ENCODE measurements at places on chromosomes 6 and 20. TPM values are rescaled to one million over a fixed set of nuclear protein-coding genes. Genes with fewer than 3 reads are reported as not detected.
A peak's percentile ranks its signal among the peaks of the same experiment; 100 is the strongest.

The DDO gene
- total RNA-seq: not detected

The PLA2G7 gene
- total RNA-seq: not detected

The DNMT3B gene
- 1.1 TPM for total RNA-seq

The MICB gene
- 32.8 TPM for total RNA-seq

The FRMD1 gene
- not detected for total RNA-seq

DNA sequence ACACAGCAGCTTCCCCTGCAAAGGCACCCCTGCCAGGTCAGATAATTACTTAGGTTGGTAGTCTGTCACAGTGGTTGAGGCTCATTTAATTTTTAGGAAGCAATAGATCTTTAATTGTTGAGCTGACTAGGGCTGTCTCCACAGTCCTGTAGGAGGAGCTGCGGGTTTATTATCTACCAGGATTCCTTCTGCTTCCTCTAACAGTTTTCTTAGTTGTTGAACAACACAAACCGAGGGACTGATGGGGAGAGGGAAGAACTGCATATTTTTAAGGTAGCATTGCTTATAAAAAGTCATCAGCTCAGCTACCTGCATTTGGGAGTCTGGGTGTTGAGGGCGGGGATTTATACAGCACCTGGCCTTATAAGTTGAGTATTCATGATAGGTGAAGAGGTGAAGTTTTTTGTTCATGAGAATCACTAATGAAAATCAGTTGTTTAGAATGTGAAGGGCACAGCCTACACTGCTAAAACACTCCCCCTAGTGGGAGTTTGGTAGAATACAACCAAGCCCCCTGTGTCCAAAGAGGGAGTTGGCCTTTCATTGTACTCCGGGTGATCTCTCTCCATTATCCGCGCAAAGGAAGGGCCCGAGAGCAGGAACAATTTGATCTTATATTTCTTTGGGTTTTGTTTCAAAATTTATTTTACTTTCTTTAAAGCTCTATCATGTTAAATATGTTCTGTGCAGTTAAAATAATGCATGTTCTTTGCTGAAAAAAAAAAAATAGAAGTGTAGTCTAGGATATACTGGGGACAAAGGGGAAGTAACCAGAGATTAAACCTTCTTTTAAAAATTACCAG lies 69.6 kb downstream of the SSR1 start:
- DNase-seq: peak; percentile 88

DNA sequence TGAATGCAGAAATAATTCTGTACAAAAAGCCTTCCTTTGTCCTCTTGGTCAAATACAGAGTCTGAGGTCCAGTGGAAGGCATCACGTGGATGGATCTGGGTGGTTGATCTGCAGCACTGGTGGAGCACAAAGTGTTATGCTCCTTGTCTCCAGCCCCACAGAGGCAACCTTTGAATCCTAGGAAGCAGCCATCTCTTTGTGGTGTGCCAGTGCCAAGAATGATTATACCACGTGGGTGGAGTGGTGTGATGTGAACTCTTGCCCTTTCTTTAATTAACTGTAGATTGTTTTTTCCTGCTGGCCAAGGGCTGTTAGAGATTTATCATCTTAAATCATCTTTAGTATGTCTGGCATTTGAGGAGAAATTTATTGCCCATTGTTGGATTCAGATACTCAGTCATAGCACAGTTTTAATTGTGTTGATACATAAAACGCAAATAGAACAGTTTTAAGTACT lies 31.1 kb downstream of the NCOA7 start:
- peak; percentile 51 for DNase-seq

DNA sequence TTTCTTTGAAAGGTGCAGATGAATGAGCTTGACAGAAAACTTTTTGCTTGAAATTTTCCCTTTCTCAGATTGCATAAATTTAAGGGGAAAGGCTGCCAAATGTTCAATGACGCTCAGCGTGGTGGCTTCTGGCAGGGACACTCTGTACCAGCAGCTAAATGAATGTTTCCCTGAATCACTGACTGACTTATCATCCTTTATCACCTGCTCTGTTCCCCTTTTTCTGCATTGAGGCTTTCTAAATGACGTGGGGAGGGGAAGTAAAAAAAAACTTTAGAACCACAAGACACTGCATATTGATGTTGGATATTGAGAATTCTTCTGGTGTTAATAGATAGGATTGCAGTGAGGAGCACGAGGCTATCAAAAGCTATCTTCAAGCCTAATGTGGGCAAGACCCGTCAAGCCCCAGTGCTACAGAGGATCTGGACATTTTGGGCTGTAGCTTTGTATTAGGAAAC lies 46.9 kb upstream of the ENPP5 start:
- no peak for DNase-seq

GRCh38 chr20:24701027-24701426 lies 231.6 kb downstream of the SYNDIG1 start:
- no peak for DNase-seq

- DNase-seq: no peak
Measured at GRCh38 chr6:32223258-32224235, at the start of gene NOTCH4. NOTCH4 (minus strand) TSS chr6:32224067; CDS start chr6:32223928, 139 bp downstream.

DNA sequence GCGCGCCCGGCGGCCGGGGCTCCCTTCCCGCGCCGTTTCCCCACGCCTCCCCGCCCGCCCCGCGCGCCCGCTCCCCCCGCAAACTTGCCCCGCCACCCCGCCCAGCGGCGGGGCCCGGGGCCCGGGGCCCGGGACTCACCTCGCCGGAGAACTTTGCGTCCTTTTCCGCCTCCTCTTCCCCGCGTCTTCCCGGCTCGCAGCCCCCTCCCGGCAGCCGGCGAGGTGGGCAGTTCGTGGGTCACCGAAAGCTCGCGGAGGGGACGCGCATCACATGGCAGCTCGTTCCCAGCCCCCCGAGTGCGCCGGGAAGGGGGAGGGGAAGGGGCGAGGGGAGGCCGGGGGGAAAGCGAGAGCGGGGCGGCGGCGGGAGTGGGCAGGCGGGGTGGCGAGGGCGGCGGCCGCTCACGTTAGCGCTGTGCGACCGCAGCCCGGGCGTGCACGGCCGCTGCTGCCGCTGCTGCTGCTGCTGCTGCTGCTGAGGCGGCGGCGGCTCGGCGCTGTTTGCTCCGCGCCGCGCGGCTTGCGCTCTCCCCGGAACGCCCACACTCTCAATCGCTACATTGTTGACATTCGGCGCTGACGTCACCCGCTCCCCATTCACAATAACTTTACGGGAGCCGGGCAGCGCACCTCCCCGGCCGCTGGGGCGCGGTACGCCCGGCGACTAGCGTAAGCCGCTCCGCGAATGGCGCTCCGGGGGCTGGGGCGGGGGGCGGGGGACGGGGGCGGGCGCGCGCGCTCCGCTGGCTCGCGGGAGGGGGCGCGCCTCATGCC lies at the start of gene BACH2:
TSS of gene BACH2 (minus strand) at position 503 of the 774 bp plus-strand sequence. CDS start 287,999 bp downstream, outside the sequence.
- DNase-seq: peak; percentile 97

DNA sequence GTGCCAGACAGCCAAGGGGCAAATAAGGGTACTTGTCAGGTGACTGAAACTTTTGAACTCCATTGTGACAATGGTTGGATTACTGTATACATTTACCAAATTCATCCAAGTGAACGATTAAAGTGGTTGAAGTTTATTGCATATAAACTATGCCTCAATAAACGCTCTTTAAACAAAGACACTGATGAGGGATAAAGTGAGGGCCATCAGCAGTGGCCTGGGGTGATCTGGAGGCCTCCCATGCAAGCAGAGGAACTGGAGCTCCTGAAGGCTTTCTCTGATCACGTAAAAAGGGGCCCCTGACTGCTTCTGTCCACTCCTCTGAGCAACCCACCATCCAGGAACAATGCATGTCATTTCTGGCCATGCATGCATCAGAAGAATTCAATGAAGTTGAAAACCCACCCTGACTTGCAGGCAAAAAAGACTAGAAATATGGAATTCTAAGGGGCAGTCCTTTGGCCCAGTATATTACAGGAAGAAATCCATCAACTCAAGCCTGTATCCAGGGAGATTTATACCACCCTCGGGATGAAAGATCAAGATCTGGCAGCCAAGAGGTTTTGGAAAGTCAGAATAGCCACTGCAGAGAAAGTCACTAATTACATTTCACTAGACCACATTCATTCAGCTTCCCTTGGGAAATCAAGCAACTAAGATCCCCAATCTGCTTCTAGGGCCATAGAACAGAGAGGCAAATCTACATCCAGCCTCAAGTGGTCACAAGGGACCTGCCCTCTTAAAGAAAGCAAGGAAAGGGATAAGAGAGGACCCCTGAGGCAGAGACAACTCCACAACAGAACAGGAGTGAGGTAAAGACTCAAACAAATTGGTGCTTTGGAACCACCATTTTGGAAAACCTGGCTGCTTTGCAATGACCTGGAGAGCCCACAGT lies 31.7 kb upstream of the RAB22A start:
- peak; percentile 37 for DNase-seq

- no peak for DNase-seq
Measured at GRCh38 chr20:36579996-36580545, 6.7 kb downstream of the TGIF2 start.

- no peak for DNase-seq
Measured at GRCh38 chr20:40802886-40803285, 113.8 kb upstream of the MAFB start.

DNA sequence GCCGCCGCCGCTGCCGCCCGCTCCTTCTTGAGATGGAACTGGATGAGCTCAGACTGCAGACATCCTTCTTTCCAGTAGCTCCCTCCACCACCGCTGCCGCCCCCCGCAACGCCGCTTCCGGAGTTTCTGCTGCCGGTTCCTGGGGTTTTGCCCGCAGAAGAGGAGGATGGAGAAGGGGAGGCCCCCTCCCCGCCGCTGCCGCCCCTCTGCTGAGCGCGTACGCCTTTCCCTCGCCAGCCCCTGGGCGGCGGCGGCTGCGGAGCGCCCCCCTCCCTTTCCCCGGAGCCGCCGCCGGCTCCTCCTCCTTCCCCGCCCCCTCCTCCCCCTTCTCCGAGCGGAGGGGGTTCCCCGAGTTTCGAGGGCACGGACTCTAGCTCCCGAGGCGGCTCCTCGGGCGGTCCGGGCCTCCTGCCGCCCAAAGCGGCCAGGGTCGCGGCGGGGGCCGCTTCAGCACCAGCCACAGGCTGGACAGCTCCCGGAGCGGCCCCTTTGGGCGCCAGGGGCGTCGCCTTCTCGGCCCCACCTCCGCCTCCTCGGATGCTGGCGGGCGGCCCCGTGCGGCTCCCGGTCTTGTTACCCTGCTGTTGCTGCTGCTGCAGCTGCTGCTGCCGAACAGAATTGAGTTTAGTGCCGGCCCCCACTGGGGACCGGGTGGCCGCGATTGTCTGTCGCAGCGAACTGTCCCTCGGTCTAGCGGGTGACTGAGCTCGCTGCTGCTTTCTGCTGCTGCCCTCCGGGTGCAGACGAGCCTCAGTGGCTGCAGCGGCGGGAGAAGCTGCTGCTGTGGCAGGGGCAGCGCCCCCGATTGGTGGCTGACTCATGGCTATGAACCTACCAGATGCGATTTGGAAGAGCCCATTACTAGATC lies 3.1 kb downstream of the MTCL3 start:
- DNase-seq: peak; percentile 93

DNA sequence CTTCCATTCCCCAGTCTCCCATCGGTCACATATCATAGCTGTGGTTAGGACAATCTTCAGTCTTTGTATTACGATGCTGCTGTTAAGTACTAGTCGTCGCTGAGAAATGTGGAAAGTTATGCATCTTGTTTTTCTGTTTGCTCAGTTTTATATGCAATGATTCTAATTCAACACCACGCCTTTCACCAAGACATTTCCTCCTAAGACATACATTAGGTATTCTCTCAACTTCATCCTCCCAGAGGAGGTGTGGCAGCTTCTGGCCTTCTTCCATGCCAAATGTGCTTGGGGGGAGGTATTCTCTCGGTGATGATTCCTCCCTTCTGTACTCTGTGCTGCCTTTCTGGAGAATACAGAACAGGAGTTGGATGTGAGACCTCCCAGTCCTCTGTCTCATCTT lies 66.1 kb downstream of the B4GALT5 start:
- no peak for DNase-seq

DNA sequence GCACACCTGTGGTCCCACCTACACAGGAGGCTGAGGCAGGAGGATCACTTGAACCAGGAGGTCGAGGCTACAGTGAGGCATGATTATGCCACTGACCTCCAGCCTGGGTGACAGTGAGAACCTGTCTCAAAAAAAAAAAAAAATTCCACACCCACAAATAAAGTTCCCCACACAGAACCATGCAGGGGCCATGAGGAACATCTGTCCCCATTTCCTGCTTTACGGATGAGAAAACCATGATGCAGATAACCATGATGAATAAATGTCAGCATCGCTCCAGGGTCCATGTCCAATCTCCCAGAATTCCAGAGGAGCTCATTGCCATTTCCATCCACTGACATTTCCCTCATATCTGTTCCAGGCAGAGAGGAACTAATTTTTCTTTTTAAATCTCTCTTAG lies 16.9 kb upstream of the AGPAT4 start:
- no peak for DNase-seq

- no peak for DNase-seq
Measured at GRCh38 chr20:47232518-47232917, 124.0 kb downstream of the ZMYND8 start.

- DNase-seq: no peak
Measured at GRCh38 chr6:113820761-113821160, 36.4 kb upstream of the MARCKS start.

DNA sequence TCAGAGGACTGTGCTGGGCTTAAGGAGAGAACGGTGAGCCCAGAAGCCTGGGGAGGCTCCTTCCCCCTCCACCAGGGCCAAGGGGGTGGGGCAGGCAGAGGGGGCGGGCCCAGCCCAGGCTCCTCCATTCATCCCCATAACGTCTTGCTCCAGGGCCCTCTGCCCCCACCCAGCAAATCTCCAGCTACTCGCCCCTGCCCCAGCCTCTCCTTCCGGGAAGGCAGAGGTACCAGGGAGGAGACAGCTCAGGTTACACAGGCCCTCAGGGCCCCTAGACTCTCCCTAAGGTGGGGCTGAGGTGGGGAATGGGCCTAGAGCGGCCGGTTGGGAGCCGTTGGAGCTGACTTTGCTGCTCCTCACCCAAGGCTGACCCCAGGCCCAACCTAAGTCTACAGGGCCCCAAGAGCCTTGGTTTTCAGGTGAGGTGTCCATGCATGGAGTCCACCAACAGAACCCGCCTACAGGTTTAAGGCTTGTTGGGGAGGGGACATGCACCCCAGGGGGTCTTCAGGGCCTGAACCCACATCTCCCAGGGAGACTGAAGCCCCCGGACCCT lies 1.2 kb downstream of the LAMA5 start:
- DNase-seq: no peak

- peak; percentile 95 for DNase-seq
Measured at GRCh38 chr6:3251462-3252314, 7.1 kb upstream of the PSMG4 start.

GRCh38 chr6:65071480-65071879 lies 635.5 kb downstream of the EYS start:
- DNase-seq: no peak

GRCh38 chr20:18986146-18986830 lies 172.7 kb downstream of the SCP2D1 start:
- DNase-seq: no peak

- no peak for DNase-seq
Measured at GRCh38 chr20:44720997-44721784, 6.0 kb downstream of the CCN5 start.

DNA sequence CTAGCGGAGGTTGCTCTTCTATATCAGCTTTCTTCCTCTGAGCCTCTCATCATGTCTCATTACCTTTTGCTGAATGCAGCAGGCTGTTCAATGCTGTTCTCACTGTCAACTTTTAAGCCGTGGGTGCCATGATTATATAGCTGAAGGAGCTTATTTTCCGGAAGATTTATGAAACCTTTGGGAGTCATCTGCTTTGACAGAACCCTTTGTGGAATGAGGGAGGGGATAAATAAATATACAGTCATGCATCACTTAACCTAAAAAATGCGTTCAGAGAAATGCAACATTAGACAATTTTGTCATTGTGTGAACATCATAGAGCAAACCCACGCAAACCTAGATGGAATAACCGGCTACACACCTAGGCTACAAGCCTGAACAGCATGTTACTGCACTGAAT lies 102.2 kb upstream of the AKAP12 start:
- no peak for DNase-seq

Measured in activated CD4-positive, alpha-beta T cell treated with anti-CD3 and anti-CD28 coated beads, Interleukin-2, amount 10 ng/mL, durations not matched to agents 24 days and 14 days (primary cell).